ENCODE measurements at places on chromosomes 1 and 21.

DNA sequence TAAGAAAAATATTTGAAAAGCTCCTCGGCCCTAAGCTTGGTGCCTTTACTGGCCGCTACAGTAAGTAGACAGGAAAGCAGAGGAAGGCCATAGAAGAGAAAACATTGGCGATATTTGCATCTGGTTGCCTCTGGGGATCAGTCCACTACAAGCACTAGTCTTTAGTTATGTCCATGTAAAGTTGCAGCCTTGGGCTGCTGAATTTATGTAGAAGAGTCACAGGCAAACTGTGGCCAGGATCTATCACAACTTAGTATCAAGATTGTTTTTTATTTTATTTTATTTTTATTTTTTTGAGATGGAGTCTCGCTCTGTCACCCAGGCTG is 228.7 kb upstream of the CAMK1G start:
- peak; percentile 17 for DNase-seq

DNA sequence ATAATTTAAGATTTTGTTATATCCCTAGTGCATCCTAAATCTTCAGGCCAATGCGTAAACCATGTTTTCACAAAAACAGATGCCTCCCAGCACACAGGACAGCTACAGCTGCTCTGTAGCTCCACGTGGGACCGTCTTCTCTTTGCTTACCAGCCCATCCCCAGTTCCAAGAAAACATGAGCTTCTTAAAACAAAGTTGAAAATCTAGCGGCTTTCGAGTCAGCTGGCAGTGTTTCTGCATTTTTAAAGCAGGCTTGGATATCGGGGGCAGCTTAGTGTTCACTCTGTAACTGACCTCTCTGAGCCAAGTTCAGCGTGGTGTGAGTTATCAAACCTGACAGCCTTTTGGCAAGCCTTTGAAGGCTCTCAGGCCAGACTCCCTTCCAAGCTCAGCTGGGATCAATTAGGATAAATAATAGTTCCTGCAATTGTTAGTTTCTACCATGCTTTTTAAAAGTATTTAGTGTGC is 881.5 kb downstream of the LTN1 start:
- peak; percentile 56 for DNase-seq

DNA sequence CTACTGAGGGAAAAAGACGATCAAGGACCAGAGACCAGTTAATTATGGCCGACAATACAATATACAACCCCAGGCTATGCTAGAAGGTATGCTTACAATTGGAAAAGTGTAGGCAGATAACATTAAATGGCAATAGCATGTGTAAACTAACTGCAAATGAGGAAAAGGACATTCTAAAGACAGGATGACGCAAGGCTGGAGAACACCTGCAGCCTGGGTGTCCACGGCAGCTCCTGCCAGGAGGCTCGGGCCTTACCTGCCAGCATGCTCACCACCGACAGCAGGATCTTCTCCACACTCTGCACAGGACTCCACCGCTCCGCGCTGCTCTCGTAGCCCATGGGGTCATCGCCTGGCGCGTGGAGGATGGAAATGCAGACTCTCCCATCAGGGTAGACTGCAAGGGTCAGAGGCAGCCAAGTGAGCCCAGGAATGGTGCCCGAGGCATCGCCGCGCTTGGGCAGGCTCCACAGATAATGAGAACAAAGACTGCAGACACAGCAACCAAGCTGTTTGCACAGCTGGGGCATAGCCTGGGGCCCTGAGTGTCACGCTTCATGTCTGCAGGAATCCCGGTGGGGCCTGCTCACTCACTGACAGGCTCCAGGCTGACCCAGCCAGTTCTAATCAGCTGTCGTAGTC is 28.2 kb downstream of the UBE2G2 start:
- peak; percentile 98 for DNase-seq

GRCh38 chr1:237562242-237562823 is 328.4 kb downstream of the ZP4 start:
- no peak for DNase-seq

- DNase-seq: no peak
These were observed 289.8 kb upstream of the POU3F1 start for GRCh38 chr1:38336301-38336923.

DNA sequence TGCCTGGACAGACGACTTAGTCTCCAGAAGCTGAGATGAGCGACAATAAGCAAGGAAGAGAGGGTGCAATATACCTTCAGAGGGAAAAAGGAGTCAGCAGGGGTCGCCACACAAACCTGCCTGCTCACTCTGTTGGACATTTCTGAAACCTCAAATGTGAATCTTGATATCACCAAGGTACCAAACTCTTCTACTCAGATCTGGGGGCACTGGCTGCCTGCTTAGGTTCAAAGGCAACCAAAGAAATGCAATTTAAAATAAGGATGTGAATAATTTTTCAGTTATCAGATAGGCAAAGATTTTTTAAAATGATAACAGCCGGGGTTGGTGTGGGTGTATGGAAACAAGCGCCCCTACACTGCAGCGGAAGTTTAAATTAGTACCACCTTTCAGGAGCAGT is 164.2 kb downstream of the HIVEP3 start:
- DNase-seq: no peak

DNA sequence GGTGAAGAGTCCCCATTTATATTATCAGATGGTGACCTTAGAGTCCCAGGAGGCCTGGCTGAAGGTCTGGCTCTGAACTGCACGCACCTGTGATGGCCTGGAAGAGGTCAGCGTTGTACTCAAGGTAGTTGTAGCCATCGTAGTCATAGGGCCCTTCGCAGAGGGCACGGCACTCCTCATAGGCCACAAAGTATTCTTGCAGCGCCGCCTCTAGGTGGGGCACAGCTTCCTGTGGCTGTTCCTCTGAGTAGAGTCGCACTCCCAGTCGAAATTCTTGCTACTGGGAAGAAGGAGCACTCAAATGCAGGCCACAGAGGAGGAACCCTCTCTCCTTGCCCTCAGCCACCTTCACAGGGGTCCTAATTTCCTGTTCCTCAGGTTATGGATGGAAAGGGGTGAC is 7.7 kb downstream of the P3H1 start:
- no peak for DNase-seq

DNA sequence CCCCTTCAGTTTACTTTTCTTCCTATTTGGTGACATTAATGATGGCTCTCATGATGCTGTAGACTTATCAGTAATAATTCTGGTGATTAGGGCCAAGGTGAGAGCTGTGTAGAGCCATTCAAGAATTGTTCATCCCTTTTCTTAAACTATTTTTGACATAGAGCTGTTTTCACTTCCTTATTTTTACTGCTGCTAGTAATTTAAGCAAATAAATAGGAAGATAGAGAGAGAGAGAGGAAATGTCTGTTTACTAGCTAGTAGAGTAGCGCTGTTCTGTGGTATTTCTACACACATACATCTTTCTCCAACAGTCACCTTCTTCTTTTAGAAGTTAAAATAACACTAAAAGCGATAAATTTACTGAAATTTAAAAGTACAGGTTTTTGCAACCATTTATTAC is 678.0 kb upstream of the ZP4 start:
- DNase-seq: no peak

DNA sequence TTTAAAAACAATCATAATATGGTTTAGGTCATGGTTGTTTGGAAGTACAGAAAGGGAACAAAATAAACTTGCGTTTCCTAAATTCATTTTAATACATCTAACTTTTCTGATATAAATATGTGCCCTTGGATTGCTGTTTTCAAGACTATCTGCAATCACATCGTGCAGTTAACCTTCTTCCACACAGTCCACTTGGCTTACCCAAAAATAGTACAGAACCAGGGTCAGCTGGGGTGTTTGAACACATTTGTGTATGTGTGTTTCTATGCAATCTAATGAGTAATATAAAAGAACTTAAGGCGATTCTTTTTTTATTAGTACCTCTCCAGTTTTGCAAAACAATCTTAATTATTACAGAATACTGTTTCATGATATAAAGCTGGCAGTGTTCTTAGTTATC is 19.9 kb downstream of the SAMSN1 start:
- no peak for DNase-seq

DNA sequence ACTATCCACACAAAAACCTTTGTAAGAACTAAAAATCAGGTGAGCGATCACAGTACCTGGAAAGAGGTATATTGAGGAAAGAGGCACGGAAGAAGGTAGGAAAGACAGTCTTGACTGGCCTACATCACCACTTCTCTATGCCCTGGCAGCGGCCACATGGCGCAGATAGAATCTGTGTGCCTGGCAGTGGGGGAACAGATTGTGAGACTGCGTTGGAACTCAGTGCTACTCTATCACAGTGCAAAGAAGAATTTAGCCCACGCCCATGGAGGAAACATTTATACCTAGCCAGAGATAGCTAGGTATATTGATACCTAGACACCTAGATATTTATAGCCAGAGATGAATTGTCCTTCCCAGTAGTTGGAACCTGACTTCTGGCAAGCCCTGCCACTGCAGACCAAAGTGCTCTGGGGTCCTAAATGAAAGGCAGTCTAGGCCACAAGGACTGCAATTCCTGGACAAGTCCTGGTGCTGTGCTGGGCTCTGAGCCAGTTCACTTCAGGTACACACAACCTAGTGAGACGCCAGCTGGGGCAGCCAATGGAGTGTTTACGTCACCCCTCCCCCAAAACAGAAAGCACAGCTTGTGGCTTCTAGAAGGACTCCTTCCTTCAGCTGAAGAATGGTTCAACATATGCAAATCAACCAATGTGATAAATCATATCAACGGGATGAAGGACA is 51.9 kb downstream of the DHX9 start:
- DNase-seq: no peak

DNA sequence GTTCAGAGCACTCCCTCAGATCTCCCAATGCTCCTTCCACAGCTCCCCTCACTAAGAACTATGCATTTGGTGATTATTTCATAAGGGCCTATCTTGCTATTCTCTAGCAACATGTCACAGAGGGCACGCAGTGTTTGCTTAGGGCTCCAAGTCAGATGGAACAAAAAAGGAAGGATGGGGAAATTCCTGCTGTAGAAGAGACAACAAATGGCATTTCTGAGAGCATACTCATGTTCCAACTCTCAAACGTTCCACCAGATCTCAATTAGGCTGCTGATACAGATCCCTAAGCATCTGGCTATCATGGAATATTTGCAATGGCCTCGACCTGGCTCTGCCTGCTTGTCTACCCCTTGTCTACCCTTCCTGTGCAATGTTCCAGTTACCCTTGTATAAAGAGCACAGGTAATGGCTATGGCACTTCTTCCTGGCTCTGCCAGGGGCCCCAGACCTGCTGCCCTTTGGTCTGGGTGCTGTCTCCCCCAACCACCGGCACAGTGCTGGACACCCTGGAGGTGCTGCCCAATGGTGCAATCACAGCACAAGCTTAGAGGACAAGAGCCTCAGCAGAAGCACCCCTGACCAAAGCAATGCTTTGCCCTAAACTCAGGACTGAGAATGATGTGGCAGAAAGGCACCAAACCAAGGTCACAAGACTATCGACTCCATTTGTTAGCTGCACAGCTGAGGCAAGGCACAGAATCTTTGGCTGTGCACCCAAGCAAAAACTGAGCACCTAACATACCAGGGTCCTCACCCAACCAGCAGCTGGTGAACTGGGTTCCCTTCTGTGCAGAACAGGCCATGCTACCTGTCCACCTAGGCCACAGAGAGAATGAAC is 3.6 kb downstream of the PARP1 start:
- DNase-seq: peak; percentile 33

- no peak for DNase-seq
These were observed 8.5 kb upstream of the WDR47 start for GRCh38 chr1:109050228-109050995.

DNA sequence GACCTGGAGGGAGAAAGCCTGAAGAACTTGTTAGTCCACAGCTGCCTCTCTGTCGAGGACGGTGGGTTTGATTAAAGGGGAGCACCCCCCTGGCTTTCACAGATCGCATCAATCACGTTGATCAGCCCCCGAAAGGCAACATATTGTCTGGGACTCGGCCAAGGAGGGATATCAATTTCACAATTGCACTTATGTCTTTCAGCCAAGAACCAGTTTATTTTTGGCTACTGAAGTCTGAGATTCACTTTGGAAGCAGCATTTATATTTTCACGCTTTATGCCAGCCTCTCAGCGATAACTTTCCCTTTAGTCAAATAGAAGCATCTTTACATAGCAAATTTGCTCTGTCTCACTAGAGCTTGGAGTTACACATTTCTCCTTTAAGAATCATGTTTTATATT is 253.2 kb upstream of the RRP15 start:
- no peak for DNase-seq

DNA sequence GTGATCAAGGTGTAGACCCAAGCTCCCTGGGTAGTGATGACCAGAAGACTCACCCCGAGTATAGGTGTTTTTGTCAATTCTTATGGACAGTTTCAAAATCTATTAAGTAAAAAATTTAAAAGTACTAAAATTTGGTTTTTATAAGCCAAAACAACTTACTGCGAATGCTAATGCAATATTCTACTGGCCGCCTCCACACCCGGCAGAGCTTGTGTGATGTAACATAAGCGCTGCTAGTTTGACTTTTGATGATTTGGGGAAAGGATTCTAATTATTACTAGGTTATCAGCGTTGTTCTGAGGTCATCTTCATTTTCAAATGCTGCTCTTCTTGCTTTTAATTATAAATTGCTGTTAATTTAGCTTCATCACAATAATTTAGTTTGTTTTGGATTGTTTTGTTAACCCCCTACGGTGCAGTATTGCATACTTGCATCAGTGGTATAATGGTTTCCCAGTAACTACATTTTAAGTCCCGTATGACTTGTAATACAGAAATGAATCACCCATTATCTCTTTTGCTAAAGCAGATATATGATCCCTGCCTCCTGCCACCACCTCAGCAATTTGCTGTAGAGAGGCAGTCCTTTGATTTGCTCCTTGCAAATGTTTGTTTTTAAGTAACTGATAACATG is 178.0 kb downstream of the SDCCAG8 start:
- DNase-seq: peak; percentile 12

DNA sequence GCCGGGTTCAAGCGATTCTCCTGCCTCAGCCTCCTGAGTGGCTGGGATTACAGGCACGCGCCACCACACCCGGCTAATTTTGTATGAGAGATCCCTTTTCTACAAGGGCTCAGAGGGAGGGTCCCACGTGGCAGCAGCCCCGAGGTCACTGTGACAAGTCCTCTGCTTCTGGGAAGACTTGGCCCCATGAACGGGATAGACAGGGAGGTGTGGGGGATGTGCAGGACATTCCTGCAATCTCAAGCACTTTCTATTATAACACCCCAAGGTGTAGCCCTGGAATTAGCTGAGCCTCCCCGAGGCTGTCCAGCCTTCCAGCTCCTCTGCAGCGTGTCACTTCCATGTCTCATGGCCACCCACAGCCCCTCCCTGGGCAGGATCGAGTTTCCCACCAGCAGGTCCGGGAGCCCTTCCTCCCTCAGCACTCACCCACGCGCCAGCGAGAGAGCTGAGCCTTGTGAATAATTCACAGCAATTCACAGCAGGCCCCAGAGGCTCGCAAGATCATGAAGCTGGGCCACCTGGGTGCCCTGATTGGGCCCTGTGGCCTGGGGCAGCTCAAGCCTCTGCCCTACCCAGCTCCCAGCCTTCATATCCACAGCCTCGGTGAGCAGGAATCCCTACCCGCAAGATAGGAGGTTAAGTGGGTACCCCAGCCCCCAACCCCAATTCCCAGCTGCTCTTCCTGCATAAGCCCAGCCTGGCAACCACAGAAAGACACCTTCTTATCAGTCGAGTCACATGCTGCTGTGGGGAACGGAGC is 22.8 kb upstream of the RNU1-4 start:
- DNase-seq: peak; percentile 74

GRCh38 chr21:29148530-29148929 is 18.1 kb downstream of the MAP3K7CL start:
- DNase-seq: no peak
